Anterior cingulate cortex (tissue), 58 donors: ENCODE measurements at places on chromosomes 12 and 14.

- no peak for DNase-seq
Observed at GRCh38 chr14:51004352-51004800, 60.1 kb upstream of the PYGL start.

GRCh38 chr12:118714500-118714899 is 266.8 kb upstream of the SRRM4 start:
- no peak for DNase-seq

DNA sequence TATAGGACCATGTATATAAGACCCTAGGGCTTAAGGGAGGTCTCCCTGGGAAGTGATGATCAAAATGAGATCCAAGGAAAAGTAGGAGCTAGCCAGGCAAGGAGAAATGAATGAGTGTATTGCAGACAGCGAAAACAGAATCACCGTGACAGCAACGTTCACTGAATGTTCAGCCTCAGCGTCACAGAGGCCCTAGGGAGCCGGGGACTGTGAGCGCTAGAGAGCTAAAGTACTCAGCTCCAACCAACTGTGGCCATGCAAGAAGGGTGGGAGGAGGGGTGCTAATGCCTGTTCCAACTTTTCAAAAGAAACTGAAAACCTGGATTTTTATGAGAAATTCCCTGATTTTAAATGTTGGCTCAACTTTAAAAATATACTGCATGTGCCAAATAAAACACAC is 105.5 kb upstream of the CCND2 start:
- no peak for DNase-seq

DNA sequence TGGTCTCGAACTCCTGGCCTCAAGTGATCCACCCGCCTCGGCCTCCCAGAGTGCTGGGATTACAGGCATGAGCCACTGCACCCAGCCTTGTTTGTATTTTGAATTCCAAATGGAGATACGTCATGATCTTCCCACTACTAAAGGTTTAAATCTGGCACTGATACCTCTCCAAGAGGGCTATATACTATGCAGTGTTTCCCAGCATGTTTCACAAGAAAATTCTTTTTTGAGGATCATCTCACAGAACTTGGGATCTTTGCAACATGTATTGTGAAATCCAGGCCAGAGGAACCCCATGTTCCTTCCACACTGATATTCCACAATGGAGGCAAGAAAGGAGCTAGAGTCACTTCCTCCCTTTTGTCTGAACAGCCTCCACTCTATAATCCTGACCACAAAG is 112.7 kb downstream of the NT5DC3 start:
- DNase-seq = no peak

DNA sequence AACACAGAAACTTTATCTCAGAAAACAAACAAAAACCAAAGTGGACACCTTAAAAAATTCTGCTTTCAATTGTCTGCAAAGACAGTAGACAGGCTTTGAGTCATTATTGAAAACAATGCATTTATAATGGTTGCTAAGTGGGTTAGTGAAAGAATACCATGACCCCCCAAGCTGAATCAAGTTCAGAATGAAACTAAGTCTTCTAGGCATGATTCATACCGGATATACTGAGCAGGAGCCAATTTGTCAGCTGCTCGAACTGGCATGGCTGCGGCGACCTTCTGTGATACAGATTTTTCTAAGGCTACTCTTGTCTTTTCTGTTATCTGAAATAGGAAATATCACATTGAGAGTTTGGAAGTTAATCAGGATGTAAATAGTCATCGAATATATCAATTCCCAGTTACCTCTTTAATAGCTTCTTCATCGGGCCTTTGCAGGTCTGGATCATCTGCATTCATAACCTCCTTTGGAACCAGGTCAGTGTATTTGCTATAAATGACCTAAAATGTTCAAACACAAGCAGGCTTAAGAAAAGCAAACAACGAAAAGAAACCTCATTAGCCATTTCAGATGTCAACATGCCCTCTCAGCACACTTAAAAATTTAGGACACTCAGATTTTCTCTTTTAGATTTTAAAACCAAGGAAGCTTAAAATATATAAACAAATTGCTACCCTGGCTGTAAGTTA is 22.3 kb downstream of the SNW1 start:
- DNase-seq = no peak

DNA sequence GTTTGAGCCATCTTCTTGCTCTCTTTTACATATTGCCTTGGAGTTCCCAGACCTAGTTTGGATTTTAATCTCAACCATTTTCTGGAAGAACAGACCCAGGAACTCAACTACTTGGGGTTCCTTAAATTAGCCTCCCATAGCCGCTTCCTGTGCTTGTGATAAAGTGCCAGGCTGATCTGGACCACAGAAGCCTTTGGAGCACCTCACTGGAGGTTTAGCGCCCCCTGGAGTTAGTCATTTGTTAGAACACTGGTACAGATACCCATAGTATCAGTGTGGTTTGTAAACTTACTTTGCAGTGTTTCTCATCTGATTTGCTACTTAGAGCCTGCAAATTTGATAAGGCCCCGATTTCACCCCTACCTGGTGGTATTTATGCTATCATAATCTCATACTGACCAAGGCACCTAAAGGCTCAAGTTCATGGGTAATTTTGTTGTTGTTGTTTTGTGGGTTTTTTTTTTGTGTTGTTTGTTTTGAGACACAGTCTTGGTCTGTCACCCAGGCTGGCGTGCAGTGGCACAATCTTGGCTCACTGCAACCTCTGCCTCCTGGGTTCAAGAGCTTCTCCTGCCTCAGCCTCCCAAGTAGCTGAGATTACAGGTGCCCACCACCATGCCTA is 3.7 kb downstream of the UNC119B start:
- peak; percentile 20 for DNase-seq

DNA sequence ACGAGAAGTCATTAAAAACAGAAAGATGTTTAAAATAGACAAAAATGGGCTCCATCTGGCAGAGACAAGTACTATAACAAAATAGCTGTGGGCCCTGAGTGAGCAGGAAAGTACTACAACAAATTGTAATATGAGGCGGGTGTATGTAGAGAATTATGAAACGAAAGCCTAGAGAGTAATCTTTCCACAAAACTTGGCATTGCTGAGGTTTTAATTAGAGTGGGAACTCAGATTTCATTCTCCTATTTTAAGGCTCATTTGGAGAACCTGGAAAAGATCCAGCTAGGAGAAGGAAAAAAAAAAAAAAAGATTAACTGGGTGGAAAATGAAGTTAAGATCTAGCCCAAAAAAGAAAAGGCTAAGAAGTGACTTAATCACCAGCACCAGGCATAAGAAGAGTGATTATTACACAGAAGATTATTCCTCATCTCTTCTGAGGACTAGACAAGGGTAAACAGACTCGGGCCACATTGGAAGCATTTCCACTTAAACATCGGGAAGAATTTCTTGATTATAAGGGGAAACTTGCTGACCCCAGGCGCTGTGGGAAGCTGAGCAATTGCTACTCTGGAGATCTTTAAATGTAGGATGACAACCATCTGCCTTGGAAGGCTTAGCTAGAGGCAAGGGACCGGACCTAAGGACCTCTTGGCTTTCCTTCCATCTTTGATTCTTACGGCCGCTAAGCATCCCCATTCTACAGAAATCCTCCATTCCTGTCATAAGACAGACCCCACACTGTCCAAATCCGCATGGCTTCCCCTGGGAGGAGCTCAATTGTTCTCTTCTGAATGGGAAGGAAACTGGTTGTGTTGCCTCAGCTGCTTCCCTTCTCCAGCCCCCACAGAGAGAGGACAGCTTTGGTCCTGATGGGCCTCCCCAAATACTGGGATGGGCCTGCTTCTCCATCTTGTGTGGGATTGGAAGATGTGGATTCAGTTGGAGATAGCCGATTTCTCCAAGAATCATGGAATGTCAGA is 40.6 kb downstream of the IGF1 start:
- DNase-seq = no peak

GRCh38 chr12:108750526-108750925 is 19.2 kb upstream of the CORO1C start:
- no peak for DNase-seq

DNA sequence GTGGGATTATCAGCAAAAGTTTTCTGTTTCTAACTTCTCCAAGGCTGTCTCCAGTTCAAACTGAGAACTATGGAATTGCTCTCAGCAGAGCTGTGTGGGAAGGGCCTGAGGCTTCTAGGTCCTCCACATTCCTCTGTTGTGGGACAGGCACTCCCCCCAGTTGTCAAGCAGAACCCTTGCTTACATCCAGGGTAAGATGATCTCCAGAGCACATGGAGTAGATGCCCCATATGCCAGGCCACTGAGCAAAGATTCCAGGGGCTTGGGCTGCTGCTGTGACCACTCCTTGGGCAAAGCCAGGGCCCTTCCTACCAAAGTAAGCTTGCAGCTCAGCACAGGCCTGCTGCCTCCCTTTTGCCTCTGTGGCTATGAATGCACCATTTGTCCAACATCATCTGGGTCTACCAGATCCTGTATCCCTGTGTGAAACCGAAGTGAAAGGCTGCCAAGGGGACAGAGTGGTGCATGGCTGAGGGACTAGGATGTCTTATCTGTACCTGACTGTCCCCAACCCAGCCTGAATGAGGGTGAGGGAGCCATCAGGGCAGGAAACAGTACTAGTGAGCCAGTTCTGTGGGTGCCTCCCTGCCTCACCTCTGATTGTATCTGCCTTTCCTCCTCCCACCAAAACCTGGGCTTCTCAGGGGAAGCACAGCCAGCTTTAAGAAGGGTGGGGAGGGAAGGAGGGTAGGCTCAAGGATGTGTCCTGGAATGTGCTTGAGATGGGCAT is 13.1 kb upstream of the ESPL1 start:
- no peak for DNase-seq

GRCh38 chr12:111425655-111426054 is 19.9 kb downstream of the SH2B3 start:
- no peak for DNase-seq

GRCh38 chr12:77151030-77151429 is 85.7 kb upstream of the E2F7 start:
- DNase-seq = no peak

DNA sequence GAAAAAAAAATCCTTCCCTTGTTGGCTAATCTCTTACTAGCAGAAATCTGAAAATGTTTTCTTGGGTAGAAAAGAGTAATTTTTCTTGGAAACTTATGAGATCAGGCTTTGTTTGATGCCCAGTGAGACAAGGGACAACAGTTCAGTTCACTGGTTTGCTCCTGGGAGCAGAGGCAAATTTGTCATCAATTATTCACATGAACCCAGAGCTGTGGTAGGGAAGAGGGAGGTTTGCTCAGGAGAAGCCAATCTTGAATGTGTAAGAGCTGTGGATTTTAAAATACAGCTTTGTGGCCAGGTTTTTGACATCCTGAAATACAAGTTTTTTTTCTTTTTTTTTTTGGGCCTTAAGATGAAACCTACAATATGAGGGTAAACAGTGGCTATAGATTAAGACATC is 426.6 kb downstream of the ATP23 start:
- DNase-seq = no peak

- no peak for DNase-seq
Observed at GRCh38 chr12:58413794-58414193, 472.4 kb downstream of the ATP23 start.

DNA sequence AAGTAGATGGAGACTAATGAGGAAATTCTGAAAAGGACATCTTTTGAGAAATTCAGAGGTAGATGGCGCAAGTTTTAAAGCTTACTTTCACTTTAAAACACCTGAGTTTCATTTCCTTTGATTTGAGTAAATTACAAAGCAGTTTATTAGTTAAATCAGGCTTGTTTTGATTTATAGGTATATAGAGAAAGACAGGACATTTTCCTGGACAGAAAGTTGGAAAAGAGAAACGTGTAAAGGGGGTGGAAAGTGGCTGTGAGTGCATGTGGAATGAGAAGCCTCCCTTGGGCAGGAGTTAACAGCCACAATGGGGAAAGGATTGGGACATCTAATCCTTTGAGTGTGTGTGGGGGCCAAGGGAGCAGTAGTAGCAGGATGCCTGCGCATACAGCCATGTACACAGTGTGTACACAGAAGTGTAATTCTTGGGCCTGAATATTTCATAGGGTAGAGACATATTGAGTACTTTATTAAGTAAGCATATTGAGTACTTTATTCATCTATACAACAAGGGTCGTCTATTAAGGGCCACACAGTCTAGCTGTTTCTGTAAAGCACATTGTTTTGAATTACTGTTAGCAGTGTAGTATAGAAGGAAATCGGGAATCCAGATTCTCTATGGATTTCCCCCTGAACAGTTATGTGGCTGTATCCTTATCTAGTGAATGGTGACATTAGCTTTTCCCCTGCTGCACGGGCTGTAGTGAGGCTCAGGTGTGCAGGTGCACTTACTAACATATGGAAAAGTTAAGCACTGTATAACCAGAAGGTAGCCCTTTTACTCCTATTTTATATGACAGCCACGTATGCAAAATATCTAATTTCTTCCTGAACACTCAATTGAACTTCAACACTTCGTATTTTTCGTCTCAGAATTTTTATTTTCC is 19.1 kb downstream of the MARK3 start:
- DNase-seq = no peak

DNA sequence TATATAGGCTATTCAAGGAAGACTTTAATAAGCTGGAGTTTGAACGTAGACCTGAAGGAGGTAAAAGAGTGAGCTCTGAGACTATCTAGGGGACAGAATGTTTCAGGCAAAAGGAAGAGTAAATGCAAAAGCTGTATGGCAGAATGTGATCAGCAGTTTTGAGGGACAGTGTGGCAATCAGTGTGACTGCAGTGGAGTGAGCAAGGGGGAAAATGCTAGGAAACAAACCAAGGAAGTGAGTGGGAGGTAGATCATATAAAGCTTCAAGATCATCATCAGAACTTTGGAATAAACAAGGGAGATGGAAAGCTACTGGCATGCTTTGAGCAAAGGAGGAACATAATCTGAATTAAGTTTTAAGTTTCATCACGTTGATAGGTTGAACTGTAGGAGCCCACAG is 67.5 kb upstream of the BTG1 start:
- no peak for DNase-seq

DNA sequence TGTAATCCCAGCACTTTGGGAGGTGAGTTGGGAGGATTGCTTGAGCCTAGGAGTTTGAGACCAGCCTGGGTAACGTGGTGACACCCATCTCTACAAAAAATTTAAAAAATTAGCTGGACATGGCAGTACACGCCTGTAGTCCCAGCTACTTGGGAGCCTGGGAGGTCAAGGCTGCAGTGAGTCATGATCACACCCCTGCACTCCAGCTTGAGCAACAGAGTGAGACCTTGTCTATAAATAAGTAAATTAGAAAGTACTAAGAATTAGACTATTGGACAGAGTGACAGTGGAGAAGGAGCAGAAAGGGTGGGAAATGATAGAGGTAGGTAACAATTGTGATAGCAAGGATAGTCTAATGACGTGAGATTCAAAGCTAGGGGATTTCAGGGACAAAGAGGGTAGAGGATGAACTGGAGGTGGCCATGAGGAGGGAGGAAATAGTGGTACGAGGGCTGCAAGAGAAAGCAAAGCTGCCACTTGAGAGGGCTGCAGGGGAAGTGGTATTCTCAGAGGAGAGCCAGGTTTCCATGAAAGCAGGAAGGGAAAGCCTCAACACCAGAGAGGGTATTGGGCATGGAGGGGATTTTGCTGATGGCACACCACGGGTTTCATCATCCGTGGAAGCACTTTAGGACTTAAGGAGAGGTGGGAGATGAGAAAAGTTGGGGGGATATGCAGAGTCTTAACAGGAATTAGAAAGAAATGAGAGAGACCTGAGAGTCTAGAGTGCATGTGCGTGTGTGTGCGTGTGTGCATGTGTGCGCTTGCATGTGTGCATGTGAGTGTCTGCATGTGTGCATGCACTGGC is 85.6 kb downstream of the SYNE2 start:
- DNase-seq = no peak
